ENCODE measurements at places on chromosomes 13 and 19.

GRCh38 chr13:51793570-51794271, 10.2 kb downstream of the DHRS12 start:
- no peak for DNase-seq

DNA sequence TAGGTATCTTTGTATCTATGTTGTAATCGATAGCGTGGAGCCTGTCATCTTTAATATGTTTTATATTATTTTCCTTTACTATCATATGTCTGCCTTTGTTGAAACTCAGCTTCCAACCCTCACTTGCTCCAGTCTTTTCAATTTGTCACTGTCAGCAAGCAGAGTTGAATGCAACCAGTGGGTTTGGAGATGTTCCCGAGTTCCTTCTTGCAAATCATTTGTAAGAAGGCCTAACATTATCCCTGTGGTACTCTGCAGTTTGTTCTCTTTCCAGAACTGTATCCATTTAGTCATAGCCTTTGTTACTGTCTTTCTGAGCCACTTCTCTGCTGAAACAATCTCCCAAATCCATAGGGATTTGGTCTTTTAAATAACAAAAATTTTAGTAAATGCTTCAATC, 41.8 kb downstream of the RNASEH2B start:
- DNase-seq: no peak

DNA sequence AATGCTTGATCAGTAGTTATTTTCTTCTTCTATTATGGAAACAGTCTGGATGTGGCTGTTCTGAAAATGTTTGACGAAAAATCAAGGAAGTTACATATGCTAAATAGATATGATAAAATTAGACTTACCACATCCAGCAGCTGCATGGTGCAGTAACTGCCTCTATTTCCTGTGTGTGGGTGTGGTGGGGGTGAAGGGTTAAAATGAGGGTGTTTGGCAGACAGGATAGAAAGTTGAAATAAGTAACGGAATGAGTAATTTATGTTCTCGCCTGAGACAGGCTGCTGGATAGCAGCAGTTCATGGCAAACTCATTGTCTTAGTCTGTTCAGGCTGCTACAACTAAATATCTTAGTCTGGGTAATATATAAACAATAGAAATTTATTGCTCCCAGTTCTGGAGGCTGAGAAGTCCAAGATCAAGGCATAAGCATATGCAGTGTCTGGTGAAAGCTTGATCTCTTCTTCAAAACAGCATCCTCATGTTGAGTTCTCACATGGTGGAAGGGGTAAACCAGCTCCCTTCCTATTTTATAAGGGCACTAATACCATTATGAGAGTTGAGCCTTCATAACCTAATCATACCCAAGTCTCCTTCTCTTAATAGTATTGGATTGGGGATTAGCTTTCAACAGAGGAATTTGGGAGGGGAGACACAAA, 1248.9 kb downstream of the SLITRK5 start:
- no peak for DNase-seq

DNA sequence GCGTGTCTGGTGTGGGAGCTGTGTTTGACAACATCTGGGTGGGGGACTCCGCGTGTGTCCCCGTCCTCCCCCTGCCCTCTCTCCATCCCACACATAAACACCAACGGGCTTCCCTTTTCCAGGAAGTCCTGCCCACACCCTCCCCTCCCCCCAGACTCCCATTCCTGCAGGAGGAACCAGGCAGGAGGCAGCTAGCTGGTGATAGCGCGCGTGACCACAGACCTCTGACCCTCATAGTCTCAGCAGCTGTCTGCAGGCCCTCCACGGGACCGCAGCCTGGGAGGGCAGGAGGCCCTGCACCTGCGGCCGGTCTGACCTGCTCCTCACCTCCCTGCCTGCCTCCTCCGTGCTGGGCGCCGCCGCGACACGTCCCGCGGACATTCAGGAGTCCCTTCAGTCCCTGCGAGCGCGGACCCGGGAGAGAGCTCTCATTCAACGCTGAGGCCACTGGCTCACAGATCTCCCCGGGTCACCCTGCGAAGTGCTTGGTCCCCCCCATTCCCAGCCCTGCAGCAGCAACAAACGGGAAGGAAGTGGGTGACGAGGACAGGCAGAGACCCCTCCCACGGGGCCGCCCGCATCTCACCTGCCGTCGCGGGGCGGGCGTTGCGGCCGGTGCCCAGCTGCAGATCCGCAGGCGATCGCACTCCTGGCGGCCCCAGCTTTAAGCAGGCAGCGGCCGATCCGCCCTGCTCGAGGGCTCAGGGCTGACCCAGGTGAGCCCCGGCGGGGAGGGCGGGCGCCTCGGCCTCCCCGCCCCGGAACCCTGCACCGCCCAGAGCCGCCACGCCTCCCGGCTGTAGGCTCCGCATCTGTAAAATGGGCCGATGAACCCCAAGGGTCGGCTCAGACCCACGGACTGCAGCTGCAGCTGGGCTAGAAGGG, 1.1 kb upstream of the ACP5 start:
- peak; percentile 55 for DNase-seq

- no peak for DNase-seq
Measured at GRCh38 chr19:7602240-7602934, 6.7 kb downstream of the CAMSAP3 start.

DNA sequence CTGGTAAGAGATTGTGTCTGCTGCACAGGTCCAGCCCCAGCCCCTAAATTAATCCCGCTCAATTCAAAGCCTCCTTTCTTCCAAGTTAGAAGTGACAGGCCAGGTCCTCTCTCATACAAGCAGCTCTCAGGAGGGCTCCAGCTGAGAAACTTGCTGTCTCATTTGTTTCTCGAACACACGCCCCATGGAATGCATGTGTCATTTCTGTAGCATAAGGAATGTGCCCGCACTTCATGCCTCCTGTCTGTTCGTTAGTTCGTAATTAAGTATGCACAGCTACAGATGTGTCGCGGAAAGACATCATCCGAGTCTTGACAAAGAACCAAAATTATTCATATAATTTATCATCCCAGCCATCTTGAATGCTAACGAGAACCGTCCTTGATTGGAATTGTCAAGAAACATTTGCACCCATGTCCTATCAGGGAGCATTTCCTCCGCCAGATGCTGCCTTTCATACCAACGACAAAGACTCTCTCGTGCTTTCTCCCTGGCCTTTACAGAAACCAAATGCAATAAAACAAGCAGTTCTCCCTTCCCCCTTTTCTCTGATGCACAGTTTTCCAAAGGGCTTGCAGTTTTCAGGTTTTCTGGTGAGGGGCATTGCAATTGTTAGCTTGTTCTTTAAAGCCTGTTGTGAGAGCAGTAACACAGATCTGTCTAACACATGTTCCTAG, 133.5 kb downstream of the UQCRFS1 start:
- DNase-seq: no peak

- DNase-seq: no peak
Measured at GRCh38 chr13:30607908-30608307, 9.8 kb upstream of the USPL1 start.

- no peak for DNase-seq
Measured at GRCh38 chr19:2227415-2228156, 8.5 kb downstream of the PLEKHJ1 start.

GRCh38 chr19:4328243-4328990, 10.2 kb downstream of the STAP2 start:
- DNase-seq: peak; percentile 98

DNA sequence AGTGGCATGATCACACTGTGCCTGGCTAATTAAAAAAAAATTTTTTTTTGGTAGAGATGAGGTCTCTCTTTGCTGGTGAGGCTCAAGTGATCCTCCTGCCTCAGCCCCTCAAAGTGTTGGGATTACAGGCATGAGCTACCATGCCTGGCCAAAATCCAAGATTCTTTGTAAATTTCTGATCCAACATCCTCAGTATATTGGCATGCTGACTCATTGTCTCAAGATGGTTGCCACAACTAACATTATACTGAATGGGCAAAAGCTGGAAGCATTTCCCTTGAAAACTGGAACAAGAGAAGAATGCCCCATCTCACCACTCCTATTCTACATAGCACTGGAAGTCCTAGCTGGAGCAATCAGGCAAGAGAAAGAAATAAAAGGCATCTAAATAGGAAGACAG, 100.0 kb downstream of the KLF5 start:
- DNase-seq: no peak

GRCh38 chr19:23887642-23888041, 27.0 kb upstream of the ZNF726 start:
- DNase-seq: no peak

- no peak for DNase-seq
Measured at GRCh38 chr19:4115818-4116385, 8.0 kb downstream of the MAP2K2 start.

GRCh38 chr13:99500839-99501183, 461 bp upstream of the TM9SF2 start:
- DNase-seq: no peak

DNA sequence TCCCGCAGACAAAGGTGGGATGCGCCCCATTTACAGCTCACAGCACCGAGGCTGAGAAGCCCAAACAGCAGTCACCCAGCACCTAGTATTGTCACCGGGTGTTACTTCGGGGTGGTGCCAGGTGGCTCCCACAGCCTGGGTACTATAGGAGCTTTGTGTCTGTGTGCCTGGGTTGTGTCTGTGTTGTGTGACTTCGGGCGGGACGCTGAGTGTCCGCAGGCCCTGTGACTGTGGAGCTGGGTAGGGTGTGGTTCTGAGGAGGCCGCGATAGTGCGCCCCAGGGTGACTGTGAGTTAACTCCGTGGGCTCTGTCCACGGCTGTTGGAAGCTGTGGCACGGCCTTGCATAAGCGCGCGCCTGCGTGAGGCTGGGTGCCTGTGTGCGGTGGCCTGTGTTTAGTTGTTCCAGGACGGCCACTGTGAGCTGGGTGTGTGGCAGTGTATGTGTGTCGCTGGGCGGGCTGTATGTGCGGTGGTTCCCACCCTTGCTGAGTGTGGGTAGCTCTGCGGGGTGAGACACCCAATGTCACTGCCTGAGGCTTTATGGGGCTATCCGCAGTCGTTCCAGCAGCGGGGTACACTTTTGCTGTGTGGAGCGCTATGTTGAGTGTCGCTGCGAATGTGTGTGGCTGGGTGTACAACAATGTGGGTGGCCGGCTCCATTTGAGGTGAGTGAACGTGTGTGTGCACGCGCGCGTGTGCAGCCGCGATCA, 559 bp upstream of the SSBP4 start:
- no peak for DNase-seq

- no peak for DNase-seq
Measured at GRCh38 chr13:98921015-98921580, 56.8 kb downstream of the DOCK9 start.

DNA sequence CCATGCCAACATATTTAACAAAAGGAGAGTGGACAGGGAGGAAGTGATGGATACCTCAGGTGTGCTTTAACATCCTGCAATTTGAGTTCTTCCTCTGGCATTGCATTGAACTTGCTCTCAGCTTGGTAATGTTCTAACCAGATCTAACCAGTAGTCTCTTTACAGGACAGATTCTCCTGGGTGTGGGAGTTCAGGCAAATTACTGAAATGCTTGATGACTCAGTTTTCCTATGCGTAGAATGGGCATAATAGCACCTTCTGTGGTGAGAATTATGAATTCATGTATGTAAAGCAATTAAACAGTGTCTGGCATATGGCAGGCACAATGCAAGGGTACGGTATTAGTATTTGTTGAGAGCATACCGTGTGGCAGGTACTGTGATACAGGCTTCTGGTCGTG, 3.6 kb downstream of the AKAP11 start:
- no peak for DNase-seq

- DNase-seq: peak; percentile 90
Measured at GRCh38 chr13:44876782-44877324, 112.4 kb downstream of the NUFIP1 start.

- DNase-seq: peak; percentile 30
Measured at GRCh38 chr13:113947311-113948033, 26.4 kb downstream of the C13orf46 start.

- DNase-seq: peak; percentile 85
Measured at GRCh38 chr19:47230054-47230920, 712 bp downstream of the BBC3 start.

GRCh38 chr13:46712524-46712923, 84.4 kb downstream of the ESD start:
- DNase-seq: no peak

DNA sequence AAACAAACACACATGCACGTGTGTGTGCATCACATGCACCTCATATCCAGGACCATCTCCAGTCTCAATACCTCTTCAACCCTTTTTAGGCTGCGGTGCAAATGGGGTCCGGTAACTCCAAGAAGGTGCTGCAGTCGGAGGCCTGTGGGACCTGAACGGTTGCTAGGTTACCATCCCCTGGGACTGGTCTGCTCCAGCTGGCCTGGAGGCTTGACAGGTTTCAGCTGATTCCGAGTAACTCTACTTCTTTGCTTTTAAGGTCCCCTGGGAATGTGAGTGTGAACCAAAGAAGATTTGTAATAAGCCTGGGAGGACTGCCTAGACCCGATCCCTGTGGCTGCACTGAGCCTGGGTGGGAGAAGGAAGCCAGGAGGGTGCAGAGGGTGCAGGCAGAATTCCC, 117.5 kb downstream of the CCNA1 start:
- no peak for DNase-seq

- no peak for DNase-seq
Measured at GRCh38 chr19:40380199-40381037, 9.6 kb downstream of the HIPK4 start.

DNA sequence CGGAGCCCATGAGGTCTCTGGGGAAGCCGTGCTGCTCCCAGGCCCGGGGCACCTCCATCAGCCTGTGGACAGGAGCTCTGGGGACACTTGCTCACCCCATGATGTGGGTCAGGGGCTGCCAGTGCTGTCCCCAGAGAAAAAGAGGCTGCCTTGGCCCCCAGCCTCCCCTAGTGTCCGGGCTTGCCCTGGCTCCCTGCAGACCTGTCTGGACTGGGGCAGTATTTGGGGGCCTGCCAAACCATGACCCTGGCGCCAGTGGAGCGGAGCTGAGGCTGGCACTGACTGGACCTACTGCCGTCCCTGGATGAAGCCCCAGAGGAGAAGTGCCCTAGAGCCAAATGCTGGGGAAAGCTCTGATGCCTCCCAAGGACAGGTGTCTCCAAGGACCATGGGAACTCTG, 30.4 kb downstream of the ELAVL1 start:
- DNase-seq: no peak
